ENCODE measurements at places on chromosomes 2 and 18.

DNA sequence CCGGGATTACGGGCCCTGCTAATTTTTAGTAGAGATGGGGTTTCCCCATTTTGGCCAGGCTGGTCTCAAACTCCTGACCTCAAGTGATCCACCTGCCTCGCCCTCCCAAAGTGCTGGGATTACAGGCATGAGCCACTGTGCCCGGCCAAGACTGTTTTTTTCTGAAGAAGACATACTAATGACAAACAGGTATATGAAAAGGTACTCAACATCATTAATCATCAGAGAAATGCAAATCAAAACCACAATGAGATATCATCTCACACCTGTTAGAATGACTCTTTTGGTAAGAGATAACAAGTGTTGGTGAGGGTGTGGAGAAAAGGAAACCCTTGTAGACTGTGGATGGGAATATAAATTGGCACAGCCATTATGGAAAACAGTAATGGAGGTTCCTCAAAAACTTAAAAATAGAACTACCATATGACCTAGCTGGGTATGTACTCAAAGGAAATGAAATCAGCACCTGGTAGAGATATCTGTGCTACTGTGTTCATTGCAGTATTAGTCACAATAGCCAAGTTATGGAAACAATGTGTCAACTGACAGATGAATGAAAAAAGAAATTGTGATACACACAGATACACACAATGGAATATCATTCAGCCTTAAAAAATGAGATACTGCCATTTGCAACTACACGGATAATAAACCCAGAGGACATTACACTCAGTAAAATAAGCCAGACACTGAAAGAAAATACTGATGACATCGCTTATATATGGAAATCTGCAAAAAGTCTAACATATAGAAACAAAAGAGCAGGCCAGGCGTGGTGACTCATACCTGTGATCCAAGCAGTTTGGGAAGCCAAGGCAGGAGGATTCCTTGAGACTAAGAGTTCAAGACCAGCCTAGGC is 20.8 kb downstream of the SOS1 start:
- DNase-seq, result no peak

GRCh38 chr2:113157118-113157896 is 16.5 kb upstream of the PSD4 start:
- DNase-seq, result no peak

DNA sequence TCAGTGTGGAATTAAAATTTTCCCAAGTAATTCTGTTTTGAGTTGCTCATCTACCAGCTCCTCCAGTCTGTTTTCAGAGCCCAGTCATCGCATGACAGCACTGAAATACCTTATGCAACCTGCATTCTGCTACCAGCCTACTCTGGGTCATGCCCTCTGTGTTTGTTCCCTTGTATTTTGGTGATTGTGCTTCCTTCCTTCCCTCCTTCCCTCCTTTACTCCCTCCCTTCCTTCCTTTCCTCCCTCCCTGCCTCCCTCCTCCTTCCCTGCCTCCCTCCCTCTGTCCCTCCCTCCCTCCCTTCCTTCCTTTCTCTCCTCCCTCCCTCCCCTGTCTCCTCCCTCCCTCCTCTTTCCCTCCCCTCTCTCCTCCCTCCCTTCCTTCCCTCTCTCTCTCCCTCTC is 289.6 kb downstream of the CDH2 start:
- DNase-seq, result no peak

DNA sequence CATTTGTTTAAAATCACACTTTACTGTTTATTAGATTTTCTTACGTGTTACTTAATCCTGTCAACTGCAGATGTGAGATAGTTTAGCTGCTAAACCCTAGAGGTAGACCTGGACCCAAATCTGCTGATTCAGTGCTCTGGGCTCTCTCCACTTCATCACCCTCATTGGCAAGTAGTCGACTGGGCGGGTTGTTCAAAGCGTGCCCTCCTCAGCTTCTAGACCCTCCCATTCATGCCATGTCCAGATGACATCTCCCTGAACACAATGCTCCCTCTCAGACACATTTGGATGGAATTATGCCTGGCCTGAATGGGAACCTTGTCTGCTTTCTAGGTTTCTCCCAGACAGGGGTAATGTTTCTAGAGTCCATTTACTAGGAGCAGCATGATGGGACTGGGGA is 43.7 kb downstream of the RPIA start:
- DNase-seq, result no peak

DNA sequence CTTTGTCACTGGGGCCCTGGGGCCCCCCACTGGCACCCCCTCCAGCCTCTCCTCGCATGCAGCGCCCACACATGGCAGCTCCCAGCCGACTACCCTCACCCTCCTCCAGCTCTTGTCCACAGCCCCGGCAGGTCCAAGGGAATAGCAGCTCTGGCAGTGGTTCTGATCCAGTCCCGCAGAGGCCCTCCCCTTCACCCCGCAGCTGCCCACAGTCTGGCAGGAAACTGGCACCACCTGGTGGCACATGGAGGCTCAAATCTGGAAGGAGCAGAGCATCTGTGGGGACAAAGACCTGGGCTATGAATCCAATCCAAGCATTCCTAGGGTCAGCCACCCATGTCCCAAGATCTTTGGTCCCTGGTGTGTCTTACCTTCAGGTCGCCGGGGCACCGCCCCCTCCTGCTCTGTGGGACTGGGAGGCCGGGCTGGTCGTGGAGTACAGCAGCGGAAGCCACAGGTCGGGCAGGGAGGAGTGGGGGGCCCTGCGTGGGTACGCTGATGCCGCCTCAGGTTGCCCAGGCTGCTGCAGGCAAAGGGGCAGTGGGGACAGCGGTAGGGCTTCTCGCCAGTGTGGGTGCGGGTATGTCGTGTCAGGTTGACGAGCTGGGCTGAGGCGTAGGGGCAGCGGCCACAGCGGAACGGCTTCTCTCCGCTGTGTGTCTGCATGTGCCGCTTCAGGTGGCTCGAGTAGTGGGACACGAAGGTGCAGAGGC is 2.3 kb downstream of the ZNF513 start:
- DNase-seq, result no peak

- DNase-seq, result no peak
Observed at GRCh38 chr2:139374296-139374850, 594.2 kb upstream of the NXPH2 start.

DNA sequence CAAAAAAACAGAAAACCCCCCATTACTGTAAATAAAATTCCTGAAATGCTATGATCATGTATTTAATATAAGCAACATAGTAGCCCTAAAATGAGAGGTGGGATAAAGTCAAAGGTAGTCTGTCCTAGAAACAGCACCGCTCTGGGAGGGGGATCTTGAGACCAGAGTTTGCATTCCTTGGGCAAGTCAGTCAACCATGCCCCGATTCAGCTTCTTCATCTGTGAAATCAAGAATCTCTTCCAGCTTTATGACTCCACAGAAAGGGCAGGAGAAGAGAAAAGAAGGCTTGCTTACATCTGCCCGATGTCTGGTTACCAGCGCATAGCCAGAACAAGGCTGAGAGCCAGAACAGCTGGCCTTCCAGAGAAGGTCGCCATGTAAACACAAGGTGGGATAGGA is 2.1 kb upstream of the FBLN7 start:
- no peak for DNase-seq

- no peak for DNase-seq
Observed at GRCh38 chr2:231884438-231885140, 41.6 kb downstream of the NPPC start.

Data from stimulated activated CD4-positive, alpha-beta T cell treated with anti-CD3 and anti-CD28 coated beads, Interleukin-2, amount 100 ng/mL, for 4 hours (primary cell).